ENCODE measurements at places on chromosomes 11 and 22. TPM values are rescaled to one million over a fixed set of nuclear protein-coding genes. Genes with fewer than 3 reads are reported as not detected.

DNA sequence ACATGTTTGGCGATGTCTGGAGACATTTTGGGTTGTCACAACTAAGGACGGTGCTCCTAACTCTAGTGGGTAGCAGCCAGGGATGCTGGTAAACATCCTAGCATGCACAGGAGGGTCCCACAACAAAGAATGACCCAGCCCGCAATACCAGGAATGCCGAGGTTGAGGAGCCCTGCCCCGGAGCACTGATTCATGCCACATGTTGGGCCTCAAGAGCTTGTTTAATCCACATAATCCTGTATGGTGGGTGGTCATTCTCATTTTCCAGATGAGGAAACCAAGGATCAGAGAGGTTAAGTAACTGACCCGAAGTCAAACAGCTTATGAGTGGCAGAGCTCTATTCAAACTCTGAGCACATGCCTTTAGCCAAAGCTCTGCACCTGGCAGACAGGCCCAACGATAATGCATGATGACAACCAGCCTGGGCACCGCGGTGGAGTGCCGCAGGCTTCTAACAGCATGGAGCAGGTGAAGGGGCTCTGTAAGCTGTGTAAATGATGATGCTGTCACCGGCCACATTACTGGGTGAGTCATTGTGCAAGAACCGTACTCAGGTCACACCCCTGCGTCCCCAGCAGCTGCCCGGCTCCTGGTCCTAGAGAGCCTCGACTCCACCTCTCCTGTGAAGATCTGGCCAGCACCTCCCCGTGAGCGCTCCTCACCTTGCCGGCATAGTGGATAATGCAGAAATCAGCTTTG lies 58.6 kb downstream of the APOL1 start:
- DNase-seq: no peak

The OR5B21 gene
- not detected for total RNA-seq

GRCh38 chr11:57417056-57417455 lies 9.9 kb downstream of the SLC43A3 start:
- no peak for DNase-seq

The SERPIND1 gene
- total RNA-seq: not detected

DNA sequence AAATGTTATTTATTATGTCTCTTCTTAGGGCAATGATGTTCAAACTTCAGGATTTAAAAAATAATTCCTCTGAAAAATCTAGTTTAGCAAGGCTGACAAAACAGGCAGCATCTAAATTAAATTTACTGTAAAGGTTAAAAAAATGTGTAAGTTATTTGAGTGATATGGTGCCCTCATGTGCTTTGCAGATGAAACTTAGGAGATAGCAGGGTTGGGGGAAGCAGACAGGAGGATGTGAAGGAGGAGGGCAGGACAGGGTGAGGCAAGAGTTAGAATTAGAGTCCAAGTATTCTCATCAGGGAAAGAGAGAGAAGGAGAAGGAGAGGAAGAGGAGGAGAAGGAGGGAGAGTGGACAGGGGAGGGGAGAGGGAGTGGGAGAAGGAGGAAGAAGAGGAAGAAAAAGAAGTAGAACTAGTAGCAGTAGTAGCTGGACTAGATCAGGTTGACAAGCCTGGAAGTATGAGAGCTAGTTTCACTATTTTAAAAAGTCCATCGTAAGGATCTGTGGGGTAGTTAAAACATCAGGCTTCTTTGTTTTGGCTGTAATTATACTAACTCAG lies 141.2 kb upstream of the SESN3 start:
- no peak for DNase-seq

GRCh38 chr11:44726283-44727113 lies at the start of gene TSPAN18:
Gene TSPAN18, plus strand, starts transcription at chr11:44726962. Its CDS starts 179,455 bp downstream, at chr11:44906417.
- DNase-seq: peak; percentile 57
